ENCODE measurements at places on chromosomes 4 and X. TPM values are rescaled to one million over a fixed set of nuclear protein-coding genes. Genes with fewer than 3 reads are reported as not detected.

Gene CDS1
- total RNA-seq, result 2.2 TPM

Gene RPL34
- 803 TPM for total RNA-seq

Gene GABRG1
- not detected for total RNA-seq

Gene PPEF1
- total RNA-seq, result not detected

- no peak for DNase-seq
Observed at GRCh38 chrX:74814681-74815080, 110.6 kb downstream of the NEXMIF start.

- DNase-seq, result no peak
Observed at GRCh38 chr4:154277172-154277571, 214.4 kb downstream of the DCHS2 start.

- DNase-seq, result peak; percentile 44
Observed at GRCh38 chrX:154002215-154002719, 17.4 kb downstream of the IRAK1 start.

DNA sequence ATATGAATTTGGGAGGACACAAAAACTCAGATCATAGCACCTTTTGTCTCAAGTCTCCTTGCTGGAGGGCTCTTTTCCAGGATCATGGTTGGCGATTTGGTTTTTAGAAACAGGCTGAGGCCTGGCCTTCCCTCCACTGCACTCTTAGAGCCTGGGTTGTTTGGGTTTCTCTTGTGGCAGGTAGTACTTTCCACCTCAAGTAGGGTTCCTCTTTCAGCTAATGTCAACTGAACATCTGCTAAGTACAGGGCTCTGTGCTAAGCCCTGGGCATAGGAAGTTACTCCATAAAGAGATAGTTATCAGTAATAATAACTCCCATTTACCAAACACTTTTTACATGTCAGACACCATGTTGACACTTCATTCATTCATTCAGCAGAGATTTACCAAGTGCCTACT is 28.2 kb upstream of the APLN start:
- no peak for DNase-seq

DNA sequence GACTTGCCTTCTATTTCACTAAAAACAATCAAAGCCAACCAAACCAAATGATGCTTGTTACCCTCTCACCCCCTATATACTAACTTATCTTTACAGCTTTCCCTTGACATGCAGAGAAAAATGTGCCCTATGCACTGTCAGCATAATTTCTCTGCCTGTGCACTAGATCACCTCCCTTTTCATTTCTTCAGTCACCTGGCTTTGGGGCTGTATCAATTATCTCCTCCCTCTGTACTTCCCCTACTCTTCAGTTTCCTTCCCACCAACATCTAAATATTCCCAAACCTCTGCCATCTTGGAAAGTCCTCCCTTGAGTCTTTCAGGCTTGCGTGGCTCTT is 103.5 kb upstream of the TAPT1 start:
- DNase-seq, result no peak

DNA sequence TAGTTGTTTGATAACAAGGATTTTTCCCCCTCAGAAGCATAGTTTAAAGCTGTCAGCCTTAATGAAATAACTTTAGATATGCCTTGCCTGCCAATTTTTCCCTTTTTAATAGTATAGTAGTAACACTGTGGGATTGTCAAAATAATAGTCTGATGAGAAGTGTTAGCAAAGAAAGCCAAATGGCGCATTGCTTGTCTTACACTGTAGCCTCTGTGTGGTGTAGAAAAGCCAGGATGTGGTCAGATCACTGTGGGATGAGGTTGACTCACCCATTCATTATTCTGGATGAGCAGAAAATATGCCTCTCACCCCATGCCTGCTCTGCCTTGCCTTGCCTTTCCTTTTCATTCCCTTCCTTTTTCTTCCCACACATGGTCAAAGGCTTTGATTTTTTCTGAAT is 257.8 kb upstream of the NRK start:
- DNase-seq, result peak; percentile 84

DNA sequence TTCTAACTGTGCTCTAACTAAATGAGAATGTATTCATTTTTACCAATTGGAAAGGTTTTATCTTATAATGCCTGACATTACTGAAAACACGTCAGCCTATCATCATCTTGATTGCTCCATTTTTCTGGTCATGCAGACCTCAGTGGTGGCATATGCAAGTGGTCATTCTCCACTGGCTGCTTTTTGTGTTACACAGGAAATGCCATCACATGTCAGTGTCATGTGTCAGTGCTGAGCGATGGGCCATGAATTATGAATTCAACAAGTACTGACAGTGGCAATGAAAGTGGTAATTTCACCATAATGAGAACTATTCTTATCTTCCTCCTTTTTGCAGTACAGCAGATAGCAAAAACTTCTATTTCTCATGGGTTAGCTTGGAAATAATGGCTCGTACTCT is 190.5 kb downstream of the PACRGL start:
- no peak for DNase-seq

DNA sequence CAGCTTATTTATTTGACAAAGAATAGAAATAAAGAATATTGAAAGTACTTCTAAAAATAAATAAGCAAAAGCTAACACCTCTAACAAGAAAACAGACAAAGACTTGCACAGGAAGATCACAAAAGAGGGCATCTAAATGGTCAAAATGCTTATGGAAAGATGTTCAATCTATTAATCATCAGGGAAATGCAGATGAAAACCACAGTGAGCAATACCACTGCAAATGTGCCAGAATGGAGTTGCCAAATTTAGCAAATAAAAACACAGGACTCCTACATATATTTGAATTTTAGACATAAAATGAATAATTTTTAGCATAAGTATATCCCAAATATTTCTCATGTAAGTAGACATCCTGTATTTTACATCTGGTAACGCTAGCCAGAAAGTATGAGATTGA is 56.1 kb upstream of the HPGD start:
- DNase-seq, result no peak

GRCh38 chr4:134546279-134546678 is 344.7 kb upstream of the PABPC4L start:
- no peak for DNase-seq

DNA sequence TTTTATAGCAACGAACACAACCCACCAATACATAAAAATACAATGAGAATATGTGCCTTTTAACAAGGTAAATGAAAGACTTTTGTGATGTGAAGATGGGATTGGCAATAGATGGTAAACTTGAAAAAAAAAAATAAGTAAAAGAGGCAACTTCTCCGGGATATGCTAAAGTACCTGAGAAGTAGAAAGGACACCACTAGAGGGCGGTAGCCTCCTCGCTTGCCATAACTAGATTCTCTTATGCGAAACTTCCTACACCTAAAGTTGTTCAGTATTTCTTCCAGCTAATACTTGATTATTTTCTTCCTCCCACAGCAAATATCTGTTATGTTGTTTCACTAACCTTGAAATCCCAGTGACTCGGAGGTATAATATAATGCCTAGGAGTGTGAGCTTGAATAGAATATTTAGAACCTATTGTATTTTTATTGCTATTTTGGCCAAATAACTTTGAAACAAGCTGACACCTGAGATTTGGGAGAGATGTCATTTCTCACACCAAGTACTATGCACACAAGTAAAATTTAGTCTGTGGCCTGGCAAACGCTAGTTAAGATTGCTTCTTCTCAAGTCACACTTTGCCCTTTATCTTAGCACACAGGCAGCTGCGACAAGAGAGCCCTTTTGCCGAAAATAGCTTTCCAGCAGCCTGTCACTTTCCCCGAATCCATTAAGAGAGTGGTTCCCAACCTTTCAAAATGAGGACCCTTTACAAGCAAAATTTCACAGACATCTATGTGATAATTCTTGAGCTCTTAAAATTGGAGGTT is 44.9 kb upstream of the PDLIM5 start:
- DNase-seq, result peak; percentile 94

DNA sequence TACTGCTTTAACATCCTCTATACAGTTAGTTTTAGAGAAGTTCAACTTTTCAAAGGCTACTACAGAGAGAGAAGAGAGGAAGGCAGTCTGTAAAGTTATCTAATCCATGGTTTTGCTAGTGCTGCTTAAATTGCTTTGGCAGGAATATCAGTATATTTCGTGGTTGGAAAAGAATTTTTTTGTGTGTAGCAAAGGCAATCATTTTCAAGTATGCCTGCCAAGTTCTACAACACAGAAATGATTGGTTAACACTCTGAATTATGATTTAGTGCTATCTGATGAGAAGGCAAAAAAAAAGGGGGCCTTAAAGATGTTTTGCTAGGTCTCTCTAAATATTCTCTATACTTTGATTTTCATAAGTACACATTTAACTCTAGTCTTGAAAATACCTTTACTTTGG is 133.1 kb downstream of the JADE1 start:
- DNase-seq, result peak; percentile 35

- DNase-seq, result peak; percentile 3
Observed at GRCh38 chr4:57492251-57492878, 382.2 kb upstream of the IGFBP7 start.

DNA sequence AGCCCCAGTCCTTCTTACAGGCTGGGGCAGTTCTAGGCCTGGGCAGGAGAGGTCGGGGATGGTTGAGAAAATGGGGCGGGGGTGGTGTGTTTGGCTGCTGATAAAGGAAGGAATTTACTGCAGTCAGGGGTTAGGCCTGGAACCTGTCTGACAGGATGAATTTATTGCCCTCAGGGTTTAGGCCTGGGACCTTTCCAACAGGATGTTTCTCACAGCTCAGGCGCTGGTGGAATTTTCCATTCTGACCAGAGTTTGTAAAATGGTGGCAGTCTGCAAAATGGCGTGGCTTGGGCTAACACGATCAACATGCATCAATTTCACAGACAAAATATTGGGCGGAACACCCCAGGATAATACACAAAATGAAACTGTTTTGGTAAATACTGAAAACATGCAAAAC is 83.5 kb upstream of the SPIN4 start:
- DNase-seq, result no peak

DNA sequence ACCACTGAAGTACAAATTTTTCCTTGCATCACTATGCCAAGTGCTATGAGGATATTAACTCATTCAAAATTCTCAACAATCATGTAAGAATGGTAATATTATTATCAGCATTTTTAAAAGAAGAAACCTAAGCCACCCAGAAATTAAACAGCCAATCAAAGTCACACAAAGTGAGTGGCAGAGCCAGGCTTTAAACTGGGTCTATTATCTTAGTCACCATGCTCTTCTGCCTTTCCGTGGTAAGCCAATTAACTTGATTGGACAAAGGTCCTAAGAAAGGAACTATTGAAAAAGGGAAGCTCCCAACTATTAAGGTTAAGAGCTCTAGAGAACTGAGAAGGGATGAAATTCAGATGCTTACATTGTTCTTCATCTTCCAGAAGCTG is 111.5 kb downstream of the ASB9 start:
- DNase-seq, result no peak

Data from cardiac muscle cell (in vitro differentiated cells and primary cell).